Fibroblast of lung (primary cell): ENCODE measurements at places on chromosomes 12 and 14. TPM values are rescaled to one million over a fixed set of nuclear protein-coding genes. Genes with fewer than 3 reads are reported as not detected.

- peak; percentile 6 for DNase-seq
Measured at GRCh38 chr12:91513313-91513712, 330.7 kb upstream of the DCN start.

- DNase-seq: no peak
Measured at GRCh38 chr14:24334431-24335291, at the start of gene ADCY4. ADCY4 (minus strand) TSS chr14:24335071; CDS start chr14:24334652, 419 bp downstream.

DNA sequence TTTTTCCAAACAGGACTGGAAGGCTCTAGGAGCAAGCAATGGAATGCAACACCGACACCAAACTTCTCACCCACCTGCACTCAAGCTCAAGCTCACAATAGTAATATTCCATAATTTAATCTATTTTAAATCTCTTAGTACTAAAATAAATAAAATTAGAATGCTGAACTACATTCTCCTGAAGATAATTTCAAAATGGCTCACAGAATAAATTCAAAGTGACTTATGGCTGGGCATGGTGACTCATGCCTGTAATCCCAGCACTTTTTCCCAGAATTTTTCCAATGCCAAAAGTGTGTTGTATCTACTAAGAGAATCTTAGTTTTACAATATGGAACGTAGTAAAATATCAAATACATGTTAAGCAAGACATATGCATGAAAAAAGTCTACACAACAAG, 31.5 kb downstream of the DUSP16 start:
- no peak for DNase-seq

Gene CRIP2
- 58.9 and 59.8 TPM in 2 replicates for polyA plus RNA-seq

- DNase-seq: no peak
Measured at GRCh38 chr12:25269701-25270100, 19.0 kb upstream of the KRAS start.

Gene CLEC4A
- 0.26 and 0.61 TPM in 2 replicates for polyA plus RNA-seq

- DNase-seq: no peak
Measured at GRCh38 chr12:95118788-95119179, 45.4 kb upstream of the NR2C1 start.

GRCh38 chr12:124940393-124941169, 26.1 kb upstream of the UBC start:
- peak; percentile 83 for DNase-seq

Gene NEMP1
- 11.1 and 17.6 TPM in 2 replicates for polyA plus RNA-seq

DNA sequence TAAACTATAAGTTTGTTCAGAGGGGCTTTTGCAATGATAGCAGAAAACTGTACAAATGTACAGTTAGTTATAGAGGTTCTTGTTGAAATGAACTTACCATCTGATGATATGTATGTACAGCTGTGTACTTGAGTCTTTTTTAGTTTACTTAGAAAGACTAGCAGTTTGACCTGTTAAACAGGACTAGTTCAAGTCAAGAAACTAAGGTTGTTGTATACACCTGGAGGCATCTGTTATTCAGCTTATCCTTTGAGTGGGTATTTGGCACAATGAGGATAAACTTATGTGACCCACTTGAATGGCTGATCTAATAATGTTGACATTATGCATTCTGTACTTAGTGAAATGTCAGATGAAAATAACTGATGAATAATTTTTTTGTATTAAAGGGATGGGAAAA, 13.4 kb downstream of the MTERF2 start:
- no peak for DNase-seq

Gene GPR84
- polyA plus RNA-seq: 0.03 TPM in 1 of 2 replicates, not detected in the other
